CD4-positive, alpha-beta T cell treated with Interferon alpha-2 for 1 hour (primary cell): ENCODE measurements at places on chromosomes 3 and 15.

DNA sequence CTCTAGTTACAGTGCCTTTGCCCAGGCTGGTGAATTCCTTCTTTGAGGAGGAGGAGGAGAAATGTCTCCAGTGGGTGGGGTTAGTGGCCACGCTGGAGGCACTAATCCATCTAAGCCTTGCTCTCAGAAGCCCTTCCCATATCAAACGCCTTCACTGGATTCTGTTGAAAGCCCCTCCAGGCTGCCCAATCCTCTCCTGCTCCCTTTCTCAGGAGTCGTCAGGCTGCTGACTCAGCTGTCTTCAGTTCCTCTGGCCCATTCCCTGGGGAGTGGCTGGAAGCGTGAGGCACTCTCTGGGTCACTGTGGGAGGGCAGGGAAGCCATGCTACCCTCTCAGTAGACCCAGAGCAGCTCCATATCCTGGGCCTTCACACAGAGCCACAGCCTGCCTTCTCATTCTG lies 2.7 kb downstream of the AP2M1 start:
- no peak for DNase-seq

DNA sequence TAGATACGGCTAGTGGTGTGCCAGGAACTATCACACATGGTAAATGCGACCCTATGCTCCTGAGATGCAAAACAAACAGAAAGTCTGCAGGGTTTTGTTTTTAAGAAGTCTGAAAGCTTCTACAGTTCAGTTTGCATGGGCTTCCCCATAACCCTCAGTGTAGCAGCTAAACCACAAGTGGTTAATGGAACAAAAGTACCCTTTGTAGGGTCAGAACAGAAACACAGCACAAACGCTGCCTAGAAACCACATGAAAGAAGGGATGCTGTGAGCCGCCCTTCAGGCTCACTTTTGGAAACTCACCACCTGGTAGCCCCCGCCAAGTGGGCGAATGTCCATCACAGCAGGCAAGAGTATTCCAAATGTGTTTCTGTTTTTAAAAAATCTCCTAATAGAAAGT lies 46.2 kb downstream of the CTDSPL start:
- DNase-seq = no peak

DNA sequence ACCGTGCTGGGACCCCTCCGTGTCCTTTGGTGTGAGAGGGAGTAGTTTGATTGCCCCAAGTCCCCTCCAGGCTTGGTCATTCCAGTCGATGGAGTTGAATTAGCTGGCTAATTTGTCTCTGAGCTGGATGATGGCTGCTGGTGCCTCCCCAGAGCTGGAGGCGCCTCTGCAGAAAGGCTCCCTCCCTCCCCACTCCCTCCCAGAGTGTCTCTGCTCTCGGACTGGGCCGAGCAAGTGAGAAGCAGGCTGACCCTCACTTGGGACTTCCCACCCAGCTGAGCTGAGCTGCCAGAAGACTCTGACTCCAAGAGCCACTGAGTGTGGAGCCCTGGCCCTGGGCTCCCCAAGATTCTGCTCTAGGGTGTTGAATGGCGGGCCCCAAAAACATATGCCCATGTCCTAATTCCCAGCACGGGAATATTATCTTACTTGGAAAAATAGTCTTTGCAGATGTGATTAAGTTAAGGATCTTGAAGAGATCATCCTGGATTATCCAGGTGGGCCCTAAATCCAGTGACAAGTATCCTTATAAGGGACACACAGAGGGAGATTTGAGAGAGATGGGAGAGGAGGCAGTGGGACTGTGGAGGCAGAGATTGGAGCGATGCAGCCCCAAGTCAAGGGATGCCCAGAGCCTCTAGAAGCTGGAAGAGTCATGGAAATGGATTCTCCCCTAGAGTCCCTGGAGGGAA lies 60.7 kb upstream of the TLE3 start:
- DNase-seq = no peak

GRCh38 chr3:20074226-20075063 lies 34.2 kb downstream of the KAT2B start:
- DNase-seq = no peak

- DNase-seq = no peak
Measured at GRCh38 chr3:149215515-149215914, 6.1 kb downstream of the CP start.

DNA sequence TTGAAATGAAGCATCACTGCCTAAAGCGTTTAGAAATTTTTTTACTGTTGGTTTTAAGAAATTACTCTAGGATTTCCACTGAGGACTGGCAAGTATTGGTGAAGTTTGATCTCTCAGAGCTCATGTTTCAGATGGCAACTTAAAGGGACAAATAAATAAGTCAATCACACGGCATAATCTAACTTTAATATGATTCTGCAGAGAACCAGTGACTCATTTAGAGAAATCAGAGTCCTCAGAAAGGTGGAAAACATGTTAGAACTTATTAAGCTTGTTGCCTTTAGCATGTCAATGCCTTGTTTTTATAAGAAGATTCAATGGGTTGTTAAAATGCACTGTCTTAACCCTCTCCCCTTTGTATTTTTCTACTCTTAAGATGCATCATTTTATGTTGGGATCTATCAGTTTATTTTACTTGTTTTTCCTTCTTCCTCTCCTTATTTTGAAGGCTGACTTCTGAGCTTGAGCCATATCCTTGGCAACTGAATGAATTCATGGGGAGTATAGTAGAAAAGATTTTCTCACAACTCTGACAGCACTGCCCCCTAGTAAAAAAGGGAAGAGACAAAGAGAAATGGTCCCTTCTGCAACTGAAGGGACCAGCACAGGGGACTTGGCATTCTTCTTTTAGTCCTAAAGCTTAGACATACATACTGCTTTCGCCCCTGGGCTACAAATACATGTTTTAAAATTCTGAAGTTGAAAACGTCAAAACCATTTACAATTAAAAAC lies 431.2 kb downstream of the LPP start:
- no peak for DNase-seq

DNA sequence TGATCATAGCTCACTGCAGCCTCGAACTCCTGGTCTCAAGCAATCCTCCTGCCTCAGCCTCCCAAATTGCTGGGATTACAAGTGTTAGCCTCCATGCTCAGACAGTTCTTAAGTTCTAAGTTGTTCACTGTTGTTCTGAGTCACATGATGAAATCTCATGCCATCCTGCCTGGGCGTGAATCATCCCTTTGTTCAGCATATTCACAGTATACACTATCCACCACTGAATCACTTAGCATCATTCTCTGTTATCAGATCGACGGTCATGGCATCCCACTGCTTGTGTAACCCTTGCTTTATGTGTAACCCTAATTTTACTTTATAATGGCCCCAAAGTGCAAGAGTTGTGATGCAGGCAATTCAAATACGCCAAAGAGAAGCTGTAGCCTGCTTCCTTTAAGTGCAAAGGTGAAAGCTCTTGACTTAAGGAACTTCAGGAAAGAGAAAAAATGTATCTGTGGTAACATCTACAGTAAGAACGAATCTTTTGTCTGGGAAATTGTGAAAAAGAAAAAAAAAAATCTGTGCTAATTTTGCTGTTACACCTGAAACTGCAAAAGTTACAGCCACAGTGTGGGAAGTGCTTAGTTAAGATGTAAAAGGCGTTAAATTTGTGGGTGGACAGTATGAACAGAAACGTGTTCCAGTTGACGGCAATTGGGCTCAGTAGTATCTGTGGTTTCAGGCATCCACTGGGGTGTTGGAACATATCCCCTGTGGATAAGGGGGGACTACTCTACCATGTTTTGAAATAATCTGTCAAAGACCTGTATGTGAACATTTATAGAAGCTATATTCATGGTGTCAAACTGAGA lies 80.6 kb downstream of the PCOLCE2 start:
- no peak for DNase-seq

GRCh38 chr15:36484038-36484778 lies 95.2 kb upstream of the CDIN1 start:
- no peak for DNase-seq

DNA sequence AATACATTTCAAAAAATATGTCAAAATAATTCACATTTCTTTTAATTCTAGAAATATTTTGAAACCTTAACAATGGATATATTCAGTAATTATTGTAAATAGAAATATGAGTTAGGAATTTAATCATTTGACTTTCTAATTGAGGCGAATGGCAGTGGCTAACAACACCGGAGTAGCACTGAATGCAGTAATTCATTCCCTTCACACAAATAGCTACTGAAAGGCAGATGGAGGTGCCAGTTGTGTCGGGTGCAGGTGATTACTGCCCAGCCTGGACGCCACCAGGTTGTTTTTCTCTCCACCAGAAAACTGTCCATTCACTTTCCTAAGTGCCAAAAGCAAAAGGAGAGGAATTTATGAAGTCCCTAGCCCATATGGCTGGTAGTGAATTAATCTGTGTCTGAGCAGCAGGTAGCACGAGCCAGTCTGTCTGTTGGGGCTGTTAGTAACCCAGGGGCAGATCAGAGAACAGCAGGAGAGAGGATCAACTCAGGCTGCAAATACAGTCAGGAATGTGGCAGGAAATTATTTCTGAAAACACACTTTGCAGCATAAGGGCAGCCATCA lies 79.3 kb upstream of the GMNC start:
- no peak for DNase-seq

DNA sequence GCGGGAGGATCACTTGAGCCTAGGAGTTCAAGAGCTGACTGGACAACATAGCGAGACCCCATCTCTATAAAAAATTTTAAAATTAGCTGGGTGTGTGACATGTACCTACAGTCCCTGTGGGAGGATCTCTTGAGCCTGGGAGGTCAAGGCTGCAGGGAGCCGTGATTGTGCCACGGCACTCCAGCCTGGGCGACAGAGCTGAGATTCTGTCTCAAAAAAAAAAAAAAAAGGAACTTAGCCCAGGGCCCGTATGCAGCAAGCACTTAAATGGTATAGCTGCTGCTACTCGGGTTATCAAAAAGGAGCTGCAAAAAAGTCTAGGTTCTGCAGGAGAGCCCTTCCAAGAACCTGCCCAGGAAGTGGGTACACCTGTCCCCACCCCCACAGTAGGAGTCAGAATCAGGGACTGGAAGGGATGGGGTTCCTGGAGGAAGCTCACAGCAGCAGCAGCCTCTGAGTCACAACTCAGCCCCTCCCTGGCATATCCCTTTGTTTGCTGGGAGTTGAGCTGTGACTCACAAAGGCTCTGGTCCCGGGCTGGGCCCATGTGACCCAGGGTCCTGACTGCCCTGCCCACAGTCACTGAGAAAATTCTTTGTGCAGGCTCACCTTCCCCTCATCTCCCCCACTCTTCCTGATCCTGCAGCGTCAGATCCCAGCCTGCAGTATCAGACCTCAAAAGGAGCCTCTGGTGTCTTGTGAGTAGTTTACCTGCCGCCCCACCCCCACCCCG lies at the start of gene SPATA12:
SPATA12 (plus strand) TSS at position 576 of the 733 bp plus-strand sequence. CDS start 13,031 bp downstream, outside the sequence.
- DNase-seq = no peak

- no peak for DNase-seq
Measured at GRCh38 chr3:69696367-69696766, 42.9 kb upstream of the MITF start.

GRCh38 chr15:48415036-48415886 lies 84.0 kb downstream of the DUT start:
- DNase-seq = no peak

- no peak for DNase-seq
Measured at GRCh38 chr15:52257734-52258062, 37.9 kb downstream of the MYO5C start.

- DNase-seq = peak; percentile 39
Measured at GRCh38 chr15:64653757-64654156, 121.6 kb downstream of the RBPMS2 start.

GRCh38 chr15:77347197-77347596 lies 72.7 kb downstream of the PEAK1 start:
- no peak for DNase-seq

DNA sequence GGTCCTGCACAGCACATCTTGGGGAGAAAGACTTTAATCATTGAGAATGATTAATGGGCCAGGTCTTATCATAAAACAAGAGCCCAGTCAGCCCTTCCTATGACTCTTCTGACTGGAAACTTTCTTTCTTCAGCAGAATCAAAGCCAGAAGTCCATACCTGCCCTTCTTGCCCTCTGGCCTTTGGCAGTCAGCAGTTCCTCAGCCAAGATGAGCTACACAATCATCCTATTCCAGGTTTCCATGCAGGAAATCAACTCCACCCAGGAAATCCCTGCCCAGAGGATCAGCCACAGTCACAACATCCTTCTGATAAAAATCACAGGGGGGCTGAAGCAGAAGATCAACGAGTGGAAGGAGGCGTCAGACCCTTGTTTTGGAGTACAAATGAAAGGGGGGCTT lies 26.9 kb downstream of the ZNF589 start:
- DNase-seq = no peak

DNA sequence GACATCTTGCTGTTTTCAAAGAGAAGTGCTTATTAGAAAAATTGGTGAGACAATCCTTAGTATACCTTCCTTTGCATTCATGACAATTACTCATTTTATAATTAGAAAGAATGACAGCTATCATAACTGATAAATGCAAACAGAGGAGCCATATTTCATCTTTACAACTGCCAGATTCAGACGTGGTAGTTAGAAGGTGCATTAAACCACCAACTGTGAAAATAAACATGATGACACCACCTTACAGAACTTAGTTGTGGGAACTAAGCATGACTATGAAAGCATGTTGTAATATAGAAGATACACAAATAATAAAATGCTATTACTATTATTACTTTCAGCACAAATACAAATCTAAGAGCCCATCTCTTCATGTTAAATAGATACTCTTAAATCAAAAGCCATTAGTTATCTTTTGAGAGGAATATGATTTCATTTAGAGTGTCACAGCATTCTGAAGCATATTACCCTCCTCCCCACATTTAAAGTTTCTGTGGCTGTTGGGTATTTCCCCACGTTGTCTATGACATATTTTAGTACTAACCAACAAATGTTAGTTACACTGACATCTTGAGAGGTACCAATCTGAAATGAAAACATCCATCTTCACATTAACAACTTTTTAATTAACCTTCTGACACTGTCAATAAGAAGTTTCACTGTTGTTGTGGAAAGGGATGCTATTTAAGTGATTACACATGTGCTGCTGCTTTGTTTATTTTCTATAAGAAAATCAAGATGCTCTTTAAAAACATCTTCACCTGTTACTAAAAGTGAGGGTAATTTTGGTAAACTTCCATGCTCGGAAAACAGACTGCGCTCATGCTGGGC lies 163.8 kb downstream of the LSAMP start:
- DNase-seq = no peak

DNA sequence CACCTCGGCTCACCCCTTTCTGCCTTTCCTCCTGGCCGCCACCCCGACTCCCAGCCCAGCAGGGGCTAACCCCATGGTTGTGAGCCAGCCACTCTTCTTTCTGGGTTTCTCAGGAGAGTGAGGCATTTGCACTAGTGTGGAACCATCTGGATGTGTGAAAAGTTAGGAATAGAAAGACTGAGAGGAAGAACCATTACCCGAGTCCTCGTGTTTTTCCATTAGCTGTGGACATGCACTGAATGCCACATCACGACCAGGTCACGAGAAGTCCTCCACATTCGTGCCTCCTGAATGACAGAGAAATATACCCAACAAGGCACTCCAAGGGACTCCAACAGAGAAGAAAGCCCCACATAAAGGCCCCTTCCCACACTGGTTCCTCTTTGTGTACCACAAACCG lies 18.0 kb upstream of the RAD18 start:
- DNase-seq = no peak

DNA sequence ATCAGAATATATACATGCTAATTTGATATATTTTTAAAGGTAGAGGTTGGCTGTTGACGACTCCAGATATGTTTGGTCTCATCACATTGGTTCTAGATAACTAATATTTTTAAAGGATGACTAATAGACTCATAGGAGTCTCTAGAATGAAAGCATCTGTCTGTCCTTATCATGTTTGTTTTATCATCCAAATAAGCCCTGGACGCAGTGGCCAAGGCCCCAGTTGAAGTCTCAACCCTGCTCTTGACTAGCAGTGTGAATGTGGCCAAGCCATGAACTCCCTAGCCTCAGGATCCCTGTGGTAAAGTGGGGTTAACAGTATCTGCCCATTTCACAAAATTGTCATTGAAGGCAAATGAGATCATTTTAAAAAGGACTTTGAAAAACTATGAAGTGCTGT lies 53.6 kb downstream of the ABHD2 start:
- DNase-seq = no peak

- DNase-seq = no peak
Measured at GRCh38 chr3:98744283-98744682, 18.9 kb upstream of the ST3GAL6 start.
